ENCODE measurements at places on chromosomes 4 and X. TPM values are rescaled to one million over a fixed set of nuclear protein-coding genes. Genes with fewer than 3 reads are reported as not detected.

GRCh38 chr4:27836523-27836922 lies 975.9 kb downstream of the STIM2 start:
- DNase-seq: peak; percentile 27

MOSPD2 gene
- total RNA-seq: 27.8 TPM

DNA sequence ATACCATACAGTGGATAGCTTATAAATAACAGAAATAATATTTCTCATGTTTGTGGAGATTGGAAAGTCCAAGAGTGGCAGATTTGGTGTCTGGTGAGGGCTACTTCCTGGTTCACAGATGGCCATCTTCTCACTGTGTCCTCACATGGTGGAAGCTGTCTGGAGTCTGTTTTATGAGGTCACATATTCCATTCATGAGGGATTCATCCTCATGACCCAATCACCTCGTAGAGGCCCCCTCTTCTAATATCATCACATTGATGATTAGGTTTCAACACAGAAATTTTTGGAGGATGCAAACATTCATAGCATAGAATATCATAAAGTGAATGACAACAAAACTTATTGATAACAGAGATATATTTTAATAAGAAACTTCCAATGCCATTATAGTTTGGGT lies 568.0 kb downstream of the STIM2 start:
- DNase-seq: no peak

- DNase-seq: no peak
These were observed 1.2 kb downstream of the NPNT start for GRCh38 chr4:105896461-105896942.

DNA sequence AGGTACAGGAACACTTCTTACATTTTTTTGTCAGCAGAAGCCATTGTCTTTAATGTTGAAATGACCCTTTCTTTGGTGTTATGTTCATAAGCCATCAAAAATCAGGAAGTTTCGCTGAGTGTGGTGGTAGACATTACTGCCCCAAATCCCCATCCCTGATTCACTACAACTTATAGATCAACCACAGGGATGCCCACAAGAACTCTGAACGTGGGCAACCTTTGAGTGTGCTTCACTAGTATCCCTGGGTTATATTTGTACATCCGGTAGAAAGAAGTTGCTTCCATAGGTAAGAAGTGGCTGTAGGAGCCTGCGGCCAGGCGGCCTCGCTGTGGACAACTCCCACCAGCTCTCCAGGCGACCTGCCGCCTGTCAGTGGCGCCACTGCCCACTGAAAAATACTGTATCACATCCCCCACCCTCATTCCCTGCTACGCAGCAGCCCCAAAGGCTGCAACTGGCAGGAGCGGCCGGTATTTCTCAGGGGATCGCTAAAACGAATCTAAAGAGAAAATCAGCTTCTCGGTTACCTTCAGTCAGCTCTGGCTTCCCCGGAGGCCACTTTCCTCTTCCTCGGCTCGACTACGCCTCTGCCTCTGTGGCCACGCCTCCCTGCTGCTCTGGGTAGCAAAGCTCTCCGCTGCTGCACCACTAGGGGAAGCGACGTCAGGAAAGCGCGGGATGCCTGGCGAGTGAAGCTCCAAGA lies 13.9 kb upstream of the ETDC start:
- DNase-seq: peak; percentile 39

DNA sequence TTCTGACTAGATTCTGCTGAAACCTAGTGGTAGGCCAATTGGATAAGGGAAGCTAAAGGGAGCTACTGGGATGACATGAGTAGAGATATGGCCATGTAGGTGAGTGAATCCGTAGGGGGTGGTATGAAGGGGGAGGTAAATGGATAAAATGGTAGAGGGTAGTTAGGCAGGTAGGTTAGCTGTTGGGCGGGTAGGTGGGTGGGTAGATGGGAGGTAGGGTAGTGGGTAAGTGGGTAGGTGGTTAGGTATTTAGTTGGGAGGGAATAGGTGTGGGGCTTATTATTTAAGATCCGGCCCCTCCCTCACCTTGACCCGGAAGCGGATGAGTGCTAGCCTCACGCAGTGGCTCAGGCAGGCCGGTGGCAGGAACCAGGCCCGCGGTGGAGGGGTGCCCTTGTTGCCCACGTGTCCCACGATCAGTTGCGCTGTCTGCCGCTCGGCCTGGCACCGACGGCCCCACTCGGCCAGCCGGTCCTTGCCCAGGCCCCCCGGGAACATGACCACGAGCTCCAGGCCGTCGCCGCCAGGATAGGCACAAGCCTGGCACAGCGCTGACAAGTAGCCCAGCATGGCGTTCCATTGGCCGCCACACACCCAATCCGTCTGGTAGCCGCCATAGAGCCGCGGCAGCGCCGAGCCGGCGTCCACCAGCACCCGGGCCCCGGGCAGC lies 725 bp downstream of the FAM120C start:
- DNase-seq: no peak

PKD2 gene
- 96.7 TPM for total RNA-seq

DNA sequence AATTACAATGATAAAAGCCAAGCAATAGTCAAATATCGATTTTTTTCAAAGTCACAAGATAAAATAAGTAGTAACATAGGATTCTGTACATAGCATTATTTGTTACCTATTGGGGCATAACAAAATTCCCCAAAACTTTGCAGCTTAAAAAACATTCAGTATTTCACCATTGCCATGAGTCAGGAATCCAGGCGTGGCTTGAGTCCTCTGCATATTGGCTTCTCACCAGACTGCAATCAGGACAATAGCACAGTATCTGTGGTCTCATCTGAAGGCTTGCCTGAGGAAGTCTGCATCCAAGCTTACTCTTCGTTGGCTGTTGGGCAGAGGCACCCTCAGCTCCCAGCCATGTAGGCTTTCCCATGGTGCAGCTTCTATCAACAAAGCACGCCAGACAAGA lies 6.2 kb upstream of the CTBP1 start:
- DNase-seq: no peak

DNA sequence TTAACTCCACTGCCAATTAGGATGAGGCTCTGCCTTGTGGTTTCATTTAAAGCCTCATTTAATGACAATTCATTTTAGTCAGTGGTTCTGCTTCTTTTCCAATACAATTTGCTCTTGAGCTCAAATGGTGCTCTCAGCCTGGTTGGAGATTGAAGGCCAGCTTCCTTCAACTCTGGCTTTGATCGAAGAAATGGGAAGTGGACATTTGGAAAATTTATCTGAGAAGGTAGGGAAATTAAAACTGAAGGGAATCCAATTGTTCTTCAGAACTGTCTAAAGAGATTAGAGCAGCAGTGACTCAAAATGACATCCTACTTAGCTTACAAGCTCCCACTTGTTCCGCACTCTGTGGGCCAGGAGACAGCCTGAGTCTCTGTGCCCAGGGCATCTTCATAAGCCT lies 206.8 kb downstream of the SMARCA1 start:
- DNase-seq: no peak

DNA sequence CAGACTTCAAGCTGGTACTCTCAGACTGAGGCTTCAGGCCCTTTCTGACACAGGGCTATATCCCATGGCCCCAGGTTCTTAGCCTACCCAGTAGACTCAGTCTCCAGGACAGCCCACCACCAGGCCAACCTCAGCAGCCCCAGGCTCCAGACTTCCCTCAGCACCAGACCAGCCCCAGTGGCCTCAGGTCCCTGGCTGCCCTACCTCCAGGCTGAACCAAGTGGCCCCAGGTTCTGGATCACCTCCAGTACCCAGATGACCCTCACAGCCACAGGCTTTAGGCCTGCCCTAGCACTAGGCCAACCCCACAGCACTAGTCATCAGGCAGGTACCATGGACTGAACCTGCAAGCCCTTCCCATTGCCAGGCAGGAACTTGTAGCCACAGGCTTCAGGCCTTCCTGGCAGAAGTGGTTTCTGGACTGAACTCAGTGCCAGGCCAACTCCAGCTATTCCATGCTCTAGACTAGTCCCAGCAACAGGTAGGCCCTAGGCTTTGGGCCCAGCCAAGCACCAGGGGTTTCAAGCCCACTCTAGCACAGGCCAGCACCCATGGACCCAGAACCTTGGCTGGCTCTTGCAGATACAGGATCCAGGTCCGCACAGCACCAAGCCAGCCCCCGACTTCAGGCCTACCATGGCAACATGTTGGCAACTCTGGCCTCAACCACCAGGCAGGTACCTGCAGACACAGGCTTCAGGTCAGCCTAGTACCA lies 45.7 kb upstream of the MAGED4 start:
- no peak for DNase-seq

DNA sequence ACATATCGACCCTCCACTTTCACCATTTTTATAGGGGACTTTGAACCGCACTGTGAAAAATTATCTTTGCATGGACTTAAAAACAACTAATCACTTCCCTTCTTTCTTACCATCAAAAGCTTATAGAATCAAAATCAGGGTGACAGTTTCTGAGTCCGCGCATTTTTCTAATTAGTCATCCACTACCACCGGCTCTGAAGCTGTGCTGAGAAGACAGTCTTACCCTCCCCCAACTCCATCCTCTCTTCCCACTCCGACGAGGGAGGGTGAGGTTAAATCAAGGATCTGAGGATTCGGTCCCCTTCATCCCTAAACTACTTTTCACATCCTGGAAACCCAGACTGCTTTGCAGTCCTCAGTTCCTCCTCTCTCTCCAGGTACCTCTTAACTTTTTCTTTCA lies 4.2 kb downstream of the DCTD start:
- DNase-seq: no peak

- peak; percentile 86 for DNase-seq
These were observed 59.9 kb downstream of the RTL9 start for GRCh38 chrX:110418316-110419235.

DNA sequence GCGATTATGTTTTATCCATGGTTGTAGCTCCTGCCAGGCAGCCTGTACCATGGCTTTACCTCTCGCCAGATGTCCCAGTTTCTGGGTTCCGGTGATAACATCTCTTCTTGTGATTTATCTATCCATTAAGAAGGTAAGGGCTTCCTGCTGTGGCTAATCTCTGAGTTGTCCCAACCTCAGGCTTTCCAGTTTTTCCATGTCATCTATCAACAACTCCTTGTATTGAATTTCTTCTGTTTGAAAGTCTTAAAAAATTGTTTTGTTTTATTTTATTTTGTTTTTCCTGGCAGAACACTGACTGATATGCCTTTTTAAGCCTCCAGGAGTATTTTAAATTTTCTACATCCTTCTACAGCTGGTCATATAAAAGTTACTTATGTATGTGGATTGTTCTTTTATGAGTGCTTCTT lies 241.9 kb downstream of the ANTXR2 start:
- no peak for DNase-seq

DNA sequence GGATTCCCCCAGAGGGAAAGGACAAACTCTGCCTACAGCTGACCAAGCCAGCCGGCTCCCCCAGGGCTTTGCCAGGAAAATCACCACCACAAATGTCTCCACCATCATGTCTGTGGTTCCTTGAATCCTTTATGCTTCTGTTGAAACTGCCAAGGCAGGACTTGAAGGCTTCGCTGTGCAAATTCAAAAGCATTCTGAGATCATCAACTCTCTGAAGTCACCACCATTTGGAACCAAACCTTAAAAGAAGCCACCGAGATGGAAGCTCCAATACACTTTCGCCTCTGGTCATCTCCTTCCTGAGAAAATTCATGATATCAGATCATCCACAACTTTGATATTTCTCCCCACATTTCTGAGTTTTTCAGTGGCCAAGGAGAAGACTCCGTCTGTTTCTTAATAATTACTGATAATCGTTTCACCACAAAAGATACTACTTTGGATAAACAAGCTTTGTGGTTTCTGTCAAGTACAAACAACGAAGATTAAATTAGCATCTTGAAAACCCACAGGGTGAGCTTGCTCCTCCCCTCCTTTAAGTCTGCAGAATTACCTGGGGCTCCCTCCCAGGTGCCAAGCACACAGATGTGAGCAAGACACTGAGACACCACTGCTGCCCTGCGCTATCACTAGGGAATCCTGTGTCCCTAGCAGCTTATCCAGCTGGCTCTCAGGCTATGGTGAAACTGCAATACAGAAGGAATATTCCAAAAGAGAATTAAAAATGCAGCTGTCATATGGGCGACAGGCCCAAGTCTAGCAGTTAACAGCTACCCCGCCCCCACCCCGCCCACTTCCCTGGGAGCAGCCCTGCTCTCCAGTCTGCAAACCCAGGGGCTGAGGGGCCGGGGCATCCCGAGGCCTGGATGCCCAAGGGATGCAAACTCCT lies 125.0 kb upstream of the TBL1X start:
- no peak for DNase-seq

SLC6A14 gene
- total RNA-seq: not detected

GRCh38 chrX:40104630-40104984 lies 6.8 kb upstream of the BCOR start:
- peak; percentile 67 for DNase-seq

Measured in IMR-90 (cell line).